Activated CD8-positive, alpha-beta T cell treated with anti-CD3 and anti-CD28 coated beads for 36 hours (primary cell): ENCODE measurements at places on chromosomes 2 and 18.

GRCh38 chr2:170191166-170191866, 13.4 kb downstream of the MYO3B start:
- no peak for DNase-seq

DNA sequence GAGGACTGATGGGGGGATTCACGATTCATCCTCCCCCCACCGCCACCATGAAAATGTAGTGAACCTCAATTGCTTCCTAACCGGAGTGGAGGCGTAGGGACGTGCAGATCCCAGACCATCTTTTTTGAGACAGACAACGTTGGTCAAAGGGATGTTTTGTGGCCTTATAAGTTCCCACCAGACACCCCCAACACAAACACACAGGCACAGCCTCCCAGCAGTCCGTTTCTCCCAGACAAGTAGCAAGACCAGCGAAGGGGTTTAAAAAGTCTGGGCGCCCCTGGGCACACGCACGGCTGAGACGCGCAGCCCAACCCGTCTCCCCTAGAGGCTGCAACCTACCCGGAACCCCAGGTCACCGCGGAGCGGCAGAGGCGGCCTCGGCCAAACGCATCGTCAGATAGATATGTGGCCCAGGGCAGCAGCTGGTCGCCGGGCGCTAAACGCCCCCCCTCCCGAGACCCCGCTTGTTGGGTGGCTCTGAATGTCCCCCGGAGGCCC, 1.3 kb downstream of the GBX2 start:
- DNase-seq, result no peak

GRCh38 chr2:118841828-118842461, 5.5 kb downstream of the EN1 start:
- DNase-seq, result no peak

DNA sequence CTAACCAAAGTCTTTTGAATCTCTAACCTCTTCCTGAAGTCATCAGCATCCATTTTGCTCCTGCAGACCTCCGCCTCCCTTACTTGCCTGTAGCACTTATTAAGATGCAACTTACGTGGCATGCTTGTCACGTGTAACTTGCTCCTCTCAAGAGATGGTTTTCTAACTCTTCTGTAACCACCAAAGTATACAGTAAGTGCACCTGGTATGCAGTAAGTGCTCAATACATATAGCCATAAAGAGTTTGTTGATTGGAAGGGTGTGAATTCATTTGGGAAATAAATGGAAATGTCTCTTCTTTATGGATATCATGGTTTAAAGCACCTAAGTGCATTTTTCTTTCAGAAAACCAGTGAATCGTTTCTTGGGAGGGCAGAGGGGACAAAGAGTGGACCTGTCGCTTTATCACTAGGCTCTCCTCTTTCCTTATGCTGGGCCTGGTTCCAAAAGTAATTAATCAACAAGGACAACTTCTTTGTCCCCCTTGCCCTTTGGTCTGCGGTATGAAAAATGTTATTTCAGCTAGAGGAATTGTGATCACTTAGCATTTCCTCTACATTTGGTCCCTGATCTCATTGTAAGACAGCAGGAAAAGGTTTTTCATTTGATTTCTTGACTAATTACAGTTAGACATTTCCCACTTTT, 370.0 kb upstream of the SPRED2 start:
- DNase-seq, result no peak

- no peak for DNase-seq
These were observed 39.3 kb downstream of the RAB10 start for GRCh38 chr2:26072925-26073768.

- DNase-seq, result no peak
These were observed 634.5 kb downstream of the ZEB2 start for GRCh38 chr2:143885461-143885860.

GRCh38 chr2:217647925-217648324, 354.9 kb downstream of the TNS1 start:
- no peak for DNase-seq
